MCF 10A (cell line): ENCODE measurements at places on chromosomes 4 and X. TPM values are rescaled to one million over a fixed set of nuclear protein-coding genes. Genes with fewer than 3 reads are reported as not detected.

Gene SERPINA7
- not detected in 2 replicates for total RNA-seq

Gene SHOX
- not detected in 2 replicates for total RNA-seq

Gene OPHN1
- 4.0 and 4.8 TPM in 2 replicates for total RNA-seq

Gene CT45A3
- not detected in 2 replicates for total RNA-seq

Gene PLAC8
- 2.0 and 3.3 TPM in 2 replicates for total RNA-seq

Gene DDX53
- not detected in 2 replicates for total RNA-seq

Gene ODAPH
- not detected in 2 replicates for total RNA-seq

Gene HOPX
- not detected in 2 replicates for total RNA-seq

Gene LIMCH1
- total RNA-seq, result 36.6 and 48.4 TPM in 2 replicates

Gene CSN1S1
- not detected in 2 replicates for total RNA-seq

Gene MAGEC1
- not detected in 2 replicates for total RNA-seq

Gene PLXNB3
- 7.2 and 13.5 TPM in 2 replicates for total RNA-seq

Gene PHKA1
- 8.9 and 9.1 TPM in 2 replicates for total RNA-seq

Gene TRIM2
- 33.0 and 37.2 TPM in 2 replicates for total RNA-seq

Gene PGAM4
- total RNA-seq, result not detected in 2 replicates

Gene PHOX2B
- not detected in 2 replicates for total RNA-seq

Gene SPANXA2
- total RNA-seq, result not detected in 2 replicates

Gene CPXCR1
- not detected in 2 replicates for total RNA-seq

Gene PPP1R2C
- not detected in 2 replicates for total RNA-seq

Gene TMPRSS11D
- not detected in 2 replicates for total RNA-seq

Gene CXXC4
- total RNA-seq, result not detected in 2 replicates
